Stimulated activated CD4-positive, alpha-beta T cell treated with anti-CD3 and anti-CD28 coated beads, Interleukin-1b, Interleukin-23, amount 100 ng/mL, for 24 hours (primary cell): ENCODE measurements at places on chromosomes 12 and 14.

DNA sequence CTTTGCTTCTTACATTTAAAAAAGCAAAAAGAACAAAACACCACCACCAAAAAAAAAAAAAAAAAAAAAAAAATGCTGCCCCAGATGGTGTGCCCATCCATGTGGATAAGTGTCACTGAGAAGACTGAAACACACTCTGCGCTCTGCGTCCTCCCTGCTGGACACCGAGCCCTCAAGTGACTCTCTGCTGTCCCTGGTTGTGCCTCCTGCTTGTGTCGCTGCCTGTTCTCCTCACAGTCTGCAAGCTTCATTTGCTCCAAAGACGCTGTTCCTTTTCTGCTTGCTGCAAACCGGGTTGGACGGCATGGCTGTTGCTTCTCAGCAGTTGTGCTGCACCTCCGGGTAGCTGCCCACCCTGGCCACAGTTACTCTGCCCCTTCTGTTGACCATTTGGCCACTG lies 276.2 kb upstream of the ATP2B1 start:
- DNase-seq, result no peak

DNA sequence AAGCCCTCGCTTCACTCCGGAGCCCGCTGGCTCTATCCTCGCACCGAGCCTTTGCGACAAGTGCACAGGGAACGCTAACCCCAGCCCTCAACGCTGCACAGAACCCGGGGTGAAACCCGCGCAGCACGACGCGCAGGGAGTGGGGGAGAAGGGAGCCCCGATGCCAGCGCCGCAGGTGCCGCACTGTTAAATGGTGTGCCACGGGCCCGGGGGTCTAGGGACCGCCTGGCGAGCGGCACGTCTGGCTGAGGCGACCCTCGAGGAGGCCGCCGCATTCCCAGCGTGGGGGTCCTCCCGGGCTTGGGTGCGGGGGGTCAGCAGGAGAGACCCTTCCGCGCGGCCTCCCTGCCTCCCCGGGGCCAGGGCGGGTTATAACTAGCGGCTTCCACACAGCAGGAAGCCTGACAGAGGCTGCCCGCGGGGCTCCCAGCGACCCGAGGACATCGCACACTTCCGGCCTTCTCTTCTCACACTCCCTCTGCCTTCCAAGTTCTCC lies 23.8 kb upstream of the LRTM2 start:
- no peak for DNase-seq

DNA sequence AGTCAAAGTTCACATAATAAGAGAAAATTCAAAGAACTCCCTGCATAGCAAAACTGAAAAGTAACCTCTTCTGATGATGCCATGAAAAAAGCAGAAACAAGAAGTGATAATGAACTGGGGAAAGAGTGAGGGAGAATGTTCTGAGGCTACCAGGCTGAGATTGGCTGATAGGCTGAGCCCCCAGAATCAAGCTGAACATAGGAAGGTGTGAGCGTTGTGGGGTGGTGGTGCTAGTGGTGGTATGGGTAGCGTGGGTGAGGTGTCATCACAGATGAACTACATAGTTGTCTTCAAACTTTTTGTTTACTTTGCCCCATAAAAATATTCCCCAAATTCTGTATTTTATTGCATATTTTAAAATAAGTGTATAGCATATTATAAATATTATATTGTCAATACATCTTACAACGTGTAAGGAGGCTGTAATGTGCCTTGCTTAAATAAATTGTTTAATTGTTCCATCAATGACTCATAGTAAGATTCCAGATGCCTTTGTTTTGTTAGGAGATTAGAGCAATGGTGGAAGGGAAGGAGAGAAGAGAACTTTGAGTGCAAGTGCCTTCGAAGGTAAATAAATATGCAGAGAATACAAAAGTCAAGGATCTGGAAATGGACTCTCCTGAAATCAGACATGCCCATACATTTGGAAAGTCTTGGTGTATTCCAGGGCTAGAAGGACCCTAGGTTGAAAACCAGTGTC lies 15.8 kb upstream of the CFAP54 start:
- no peak for DNase-seq

- no peak for DNase-seq
Observed at GRCh38 chr14:54610051-54610977, 43.4 kb downstream of the SAMD4A start.

- no peak for DNase-seq
Observed at GRCh38 chr12:15561396-15561795, 227.8 kb downstream of the EPS8 start.
